ENCODE measurements at places on chromosomes 5 and 9.

- DNase-seq, result no peak
Measured at GRCh38 chr5:56306433-56307150, 73.5 kb upstream of the ANKRD55 start.

DNA sequence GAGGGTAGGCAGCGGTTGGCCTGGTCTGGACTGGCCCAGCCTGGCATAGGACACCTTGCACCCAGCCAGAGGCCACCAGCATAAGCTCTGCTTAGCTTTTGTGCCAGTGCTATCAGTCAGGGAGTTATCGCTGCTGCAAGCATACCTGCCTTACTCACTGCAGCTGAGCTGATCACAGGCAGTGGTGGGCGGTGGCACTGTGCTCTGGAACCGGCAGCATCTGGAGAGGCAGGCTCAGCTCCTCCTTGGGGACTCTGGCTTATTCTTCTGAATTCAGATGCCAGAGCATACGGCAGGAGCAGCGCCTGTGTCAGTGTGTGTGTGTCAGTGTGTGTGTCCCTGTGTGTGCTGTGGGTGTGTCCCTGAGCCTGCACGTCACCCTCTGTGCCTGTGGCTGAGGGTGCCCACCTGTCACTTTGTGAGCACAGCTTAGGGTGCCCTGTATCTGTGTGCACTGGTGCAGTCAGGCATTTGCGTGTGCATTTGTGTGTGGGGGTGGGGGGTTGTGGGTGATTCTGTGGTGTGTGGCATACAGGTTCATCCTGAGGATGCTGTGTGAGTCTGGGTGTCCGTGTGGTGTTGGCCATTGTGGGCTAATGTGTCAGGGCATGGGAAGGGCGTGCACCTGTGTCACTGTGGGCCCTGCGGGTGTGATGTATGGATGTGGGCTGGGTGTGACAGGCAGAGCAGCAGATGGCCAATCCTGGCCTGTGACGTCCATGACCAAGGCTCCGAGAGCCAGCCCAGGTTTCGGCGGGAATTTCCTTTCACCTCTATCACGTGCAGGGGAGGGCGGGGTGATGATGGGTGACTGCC lies 23.5 kb downstream of the LMX1B start:
- DNase-seq, result no peak

DNA sequence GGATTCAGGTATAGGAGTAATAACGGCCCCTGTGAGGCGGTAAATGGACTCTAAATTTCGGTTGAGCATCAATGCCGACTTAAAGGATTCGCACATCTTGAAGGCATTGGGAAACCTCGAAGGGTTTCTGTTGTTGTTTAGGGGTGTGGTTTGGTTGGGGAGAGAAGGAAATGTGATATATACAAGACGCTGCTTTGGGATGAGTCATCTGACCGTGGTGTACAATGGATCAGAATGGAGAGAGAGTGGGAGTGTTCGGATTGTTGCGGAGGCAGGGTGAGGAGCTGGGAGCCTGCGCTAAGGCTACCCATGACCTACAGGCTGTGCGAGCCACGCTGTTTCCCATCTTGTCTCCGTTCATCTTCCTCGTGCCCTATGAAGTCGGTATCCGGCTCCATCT lies 60.4 kb upstream of the ERCC6L2 start:
- DNase-seq, result no peak

DNA sequence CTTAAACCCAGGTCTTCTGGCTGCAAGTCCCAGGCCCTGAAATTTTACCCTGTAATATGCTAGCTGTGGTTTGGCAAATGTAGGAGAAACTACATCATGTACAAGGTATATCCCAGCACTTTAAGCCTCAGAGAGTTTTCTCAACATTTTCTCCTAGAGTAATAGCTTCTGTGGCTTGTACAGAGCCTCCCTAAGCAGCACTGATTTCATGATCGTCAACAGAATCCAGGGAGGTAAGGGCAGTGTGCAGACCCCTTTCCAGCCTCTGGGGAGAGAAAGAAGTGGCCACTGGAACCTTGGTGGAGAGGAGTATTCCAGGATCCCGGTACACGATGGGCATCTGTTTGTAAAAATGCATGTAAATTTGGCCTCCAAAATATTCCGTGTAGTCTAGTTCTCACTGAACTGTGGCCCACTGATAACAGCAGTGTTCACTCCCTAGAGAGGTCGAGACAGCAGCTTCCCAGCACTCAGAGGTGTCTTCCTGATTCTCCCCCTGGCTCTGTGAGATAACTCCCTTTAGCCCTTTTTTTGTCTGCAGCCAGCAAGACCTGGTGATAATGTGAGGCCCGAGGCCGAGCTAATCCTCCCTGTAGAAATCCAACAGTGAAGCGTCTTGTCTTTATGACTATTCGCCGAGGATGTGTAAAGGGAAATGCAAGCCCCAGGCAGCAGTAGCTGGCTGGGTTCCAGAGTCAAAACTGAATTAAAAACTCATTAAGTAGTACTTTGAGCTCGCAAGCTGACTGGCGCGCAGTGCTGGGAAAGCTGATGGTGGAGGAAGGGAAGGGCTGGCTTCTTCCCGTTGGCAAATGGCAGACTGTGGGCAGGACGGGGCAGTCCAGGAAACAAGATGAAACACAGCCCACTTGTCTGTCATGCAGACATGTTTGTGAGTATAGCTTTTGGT lies 59.0 kb downstream of the MAP1B start:
- DNase-seq, result peak; percentile 31

DNA sequence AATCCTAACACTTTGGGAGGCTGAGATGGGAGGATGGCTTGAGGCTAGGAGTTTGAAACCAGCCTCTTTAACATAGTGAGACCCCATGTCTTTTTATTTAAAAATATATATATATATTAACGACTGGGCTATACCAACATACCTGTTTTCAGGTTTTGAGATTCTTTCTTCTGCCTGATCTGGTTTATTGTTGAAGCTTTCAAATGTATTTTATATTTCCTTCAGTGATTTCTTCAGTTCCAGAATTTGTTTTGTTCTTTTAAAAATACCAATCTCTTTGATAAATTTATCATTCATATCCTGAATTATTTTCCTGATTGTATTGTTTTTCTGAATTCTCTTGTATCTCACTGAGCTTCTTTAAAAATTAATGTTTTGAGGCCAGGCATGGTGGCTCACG lies 31.2 kb downstream of the OGN start:
- no peak for DNase-seq

DNA sequence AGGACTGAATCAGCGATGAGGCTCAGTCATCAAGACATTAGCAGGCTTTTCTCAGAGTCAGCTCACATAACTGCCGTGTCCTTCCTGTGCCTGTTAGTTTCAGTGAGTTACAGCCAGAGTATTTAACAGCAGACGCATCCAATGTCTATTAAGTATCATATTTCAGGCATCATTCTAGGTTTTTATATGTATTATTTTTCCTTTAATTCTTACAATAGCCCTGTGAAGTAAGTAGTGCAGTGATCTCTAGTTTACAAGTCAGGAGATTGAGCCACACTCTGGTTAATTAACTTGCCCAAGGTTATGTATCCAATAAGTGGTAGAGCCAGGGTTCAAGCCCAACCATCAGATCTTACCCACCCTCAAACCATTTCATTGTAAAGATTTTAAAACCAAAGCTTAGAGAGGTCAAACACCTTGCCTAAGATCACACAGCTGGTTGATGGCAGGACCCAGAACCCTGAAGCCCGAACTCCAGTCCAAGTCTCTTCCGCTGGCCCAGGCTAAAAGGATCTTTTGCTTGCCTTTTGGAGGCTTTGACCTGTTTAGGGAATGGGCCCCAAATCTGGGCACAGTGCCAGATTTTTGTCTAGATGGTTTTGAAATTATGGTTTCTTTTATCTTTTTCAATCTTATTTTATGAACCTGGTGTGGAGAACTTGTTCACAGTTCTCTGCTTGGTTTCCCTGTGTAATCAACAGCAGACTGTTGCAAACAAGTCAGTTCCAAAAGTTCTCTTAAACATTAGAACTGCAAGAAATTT lies 261.2 kb upstream of the CLINT1 start:
- no peak for DNase-seq

DNA sequence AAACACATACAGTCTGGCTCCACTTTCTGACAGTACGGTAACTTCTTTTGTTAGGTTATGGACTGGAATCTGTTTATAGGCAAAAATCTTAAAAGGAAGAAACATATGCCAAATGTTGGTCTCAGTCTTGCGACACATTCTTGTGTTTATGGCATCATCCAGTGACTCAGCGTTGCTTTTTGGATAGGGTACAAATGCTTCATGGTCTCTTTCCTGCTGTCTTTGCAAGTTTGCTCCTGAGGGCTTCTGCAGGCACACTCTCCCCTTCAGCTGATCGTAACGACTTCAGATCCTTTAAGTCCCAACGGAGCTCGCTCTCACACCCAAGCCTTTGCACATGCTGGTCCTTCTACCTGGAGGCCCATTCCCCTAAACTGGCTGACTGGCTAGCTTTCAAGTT lies 23.6 kb upstream of the TNFSF8 start:
- no peak for DNase-seq

Data from NCI-H187 treated with DMSO at 0.1 percent for 48 hours (cell line).